Retina (tissue), 1 donor: ENCODE measurements at places on chromosomes 3 and 15.

DNA sequence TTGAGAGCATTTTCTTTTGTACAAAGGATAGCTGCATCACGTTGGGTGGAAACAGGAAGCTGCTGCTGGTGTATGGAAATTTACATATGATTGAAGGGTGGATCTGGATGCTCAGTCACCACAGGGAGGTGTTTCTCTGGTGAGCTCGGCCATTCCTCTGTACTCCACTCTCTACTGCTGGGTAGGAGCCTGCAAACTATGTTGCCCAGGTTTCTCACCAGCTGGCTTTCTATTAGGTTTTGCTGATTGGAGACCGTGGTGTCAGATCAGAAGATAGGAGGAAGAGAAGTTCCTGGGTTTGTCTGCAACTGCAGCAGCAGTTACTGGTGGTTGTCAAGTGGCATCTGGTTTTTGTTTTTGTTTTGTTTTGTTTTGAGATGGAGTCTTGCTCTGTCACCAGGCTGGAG lies 61.7 kb downstream of the TAMM41 start:
- DNase-seq, result no peak

- DNase-seq, result no peak
These were observed 108.5 kb downstream of the PLCL2 start for GRCh38 chr3:16993227-16993626.

DNA sequence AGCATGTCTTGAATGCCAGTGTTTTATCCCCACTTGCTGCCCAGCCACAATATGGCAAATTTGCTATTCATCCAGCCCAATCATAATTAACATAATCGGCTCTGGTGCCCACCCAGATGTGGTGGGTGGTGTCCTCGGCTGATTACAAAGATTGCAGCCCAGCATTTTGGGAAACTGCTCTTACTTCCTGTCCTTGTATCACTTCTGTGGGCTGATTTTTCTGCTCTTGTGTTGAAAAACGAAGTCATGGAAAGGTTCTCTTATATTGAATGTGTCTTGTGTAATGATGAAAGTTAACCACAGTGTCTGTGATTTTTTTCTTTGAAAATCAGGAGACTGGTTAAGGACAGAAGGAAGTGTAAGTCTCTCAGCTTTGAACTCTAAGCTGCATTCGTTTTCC lies 141.7 kb downstream of the CACNA2D3 start:
- no peak for DNase-seq

DNA sequence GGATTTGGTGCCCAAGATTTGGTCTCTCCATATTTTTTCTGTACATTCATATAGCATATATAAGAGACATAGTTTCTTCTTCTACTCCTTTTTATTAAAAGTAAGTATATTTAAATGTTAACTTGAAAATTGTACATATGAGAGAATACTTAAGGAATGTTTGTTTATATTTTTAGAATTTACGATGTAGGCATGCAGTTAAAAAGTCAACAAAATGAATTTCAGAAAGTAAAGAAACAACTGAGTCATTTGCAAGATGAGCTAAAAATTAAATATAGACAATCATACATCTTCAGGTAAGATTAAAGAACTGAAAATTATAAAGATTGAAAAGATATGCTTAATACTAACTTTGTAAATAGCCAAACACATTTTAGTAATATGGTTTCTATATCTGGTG lies 94.2 kb downstream of the LEKR1 start:
- no peak for DNase-seq

- no peak for DNase-seq
These were observed 50.3 kb downstream of the MED12L start for GRCh38 chr3:151135541-151136337.

- DNase-seq, result no peak
These were observed 57.7 kb downstream of the ATP2B2 start for GRCh38 chr3:10447527-10448260.

GRCh38 chr3:72999951-73000350 lies 3.3 kb downstream of the PPP4R2 start:
- DNase-seq, result no peak

DNA sequence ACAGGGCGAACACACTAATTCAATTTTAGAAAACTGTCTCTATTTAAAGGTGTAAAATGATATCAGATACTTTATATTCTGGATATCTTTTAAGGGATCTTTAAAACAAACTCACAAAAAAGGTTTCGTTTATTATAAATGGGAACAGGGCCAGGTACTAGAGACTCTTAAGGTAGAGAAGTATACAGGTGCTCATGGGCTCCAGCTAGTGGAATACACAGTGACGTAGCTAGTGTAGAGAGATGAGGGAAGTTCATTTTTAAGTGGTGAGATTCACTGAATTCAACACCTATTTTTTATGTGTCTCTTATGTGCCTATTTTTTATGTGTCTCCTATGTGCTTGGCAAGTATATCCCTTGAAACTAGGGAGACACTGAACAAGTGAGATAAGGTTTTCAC lies 132.7 kb upstream of the FAM3D start:
- DNase-seq, result no peak

GRCh38 chr3:145698749-145699148 lies 462.2 kb downstream of the PLOD2 start:
- no peak for DNase-seq

DNA sequence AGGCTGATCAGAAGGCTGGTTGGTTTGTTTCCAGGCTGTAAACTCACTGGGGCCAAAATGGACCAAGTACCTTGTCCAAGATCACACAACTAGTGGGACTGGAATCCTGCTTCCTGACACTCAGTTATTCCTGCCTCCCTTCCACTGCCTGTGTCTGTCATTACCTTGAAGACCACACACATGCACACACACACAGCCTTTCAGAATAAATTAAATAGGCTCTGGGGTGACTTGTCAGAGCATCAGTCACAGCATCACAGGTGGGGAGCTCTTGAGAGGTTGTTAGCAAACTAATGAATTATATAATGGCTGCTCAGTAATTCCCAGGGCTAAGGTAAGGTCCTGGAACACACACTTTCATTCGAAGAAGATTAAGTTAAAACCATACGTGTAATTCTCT lies 231.8 kb downstream of the UACA start:
- DNase-seq, result no peak

DNA sequence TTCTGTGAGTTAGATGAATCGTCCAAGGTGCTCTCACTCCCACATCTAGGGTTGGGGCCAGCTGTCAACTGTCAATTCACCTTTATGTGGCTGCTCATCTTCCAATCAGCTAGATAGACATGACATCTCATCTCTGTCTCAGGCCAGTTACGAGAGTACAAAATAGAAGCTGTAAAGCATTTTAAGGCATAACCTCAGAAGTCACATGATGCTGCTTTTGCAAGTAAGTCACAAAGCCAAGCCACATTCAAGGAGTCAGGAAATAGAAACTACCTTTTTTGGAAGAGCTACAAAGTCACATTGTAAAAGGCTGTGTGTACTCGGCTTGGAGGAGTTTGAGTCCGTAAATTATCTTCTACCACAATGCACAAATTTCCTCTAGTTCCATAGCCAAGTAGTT lies 5.1 kb upstream of the CCR1 start:
- no peak for DNase-seq

GRCh38 chr15:67389975-67390374 lies 131.0 kb upstream of the C15orf61 start:
- no peak for DNase-seq

DNA sequence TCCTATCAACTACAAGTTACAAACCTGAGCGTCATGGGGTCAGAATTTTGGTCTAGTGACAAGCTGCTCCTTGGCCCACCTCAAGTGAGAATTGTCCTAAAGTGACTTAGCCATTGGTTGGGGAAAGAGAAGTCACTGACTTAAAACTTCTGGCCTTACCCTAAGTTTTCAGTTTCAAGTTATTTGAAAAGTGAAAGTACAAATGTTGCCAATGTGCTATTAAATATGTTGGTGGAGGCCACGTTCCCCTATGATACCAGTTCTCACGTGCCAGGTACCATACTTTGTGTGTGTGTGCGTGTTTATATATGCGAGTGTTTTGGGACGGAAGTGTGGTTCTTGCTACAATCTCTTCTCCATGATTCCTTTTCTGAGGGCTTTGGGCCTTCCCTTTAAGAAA lies 22.6 kb upstream of the RASGRP1 start:
- DNase-seq, result no peak

DNA sequence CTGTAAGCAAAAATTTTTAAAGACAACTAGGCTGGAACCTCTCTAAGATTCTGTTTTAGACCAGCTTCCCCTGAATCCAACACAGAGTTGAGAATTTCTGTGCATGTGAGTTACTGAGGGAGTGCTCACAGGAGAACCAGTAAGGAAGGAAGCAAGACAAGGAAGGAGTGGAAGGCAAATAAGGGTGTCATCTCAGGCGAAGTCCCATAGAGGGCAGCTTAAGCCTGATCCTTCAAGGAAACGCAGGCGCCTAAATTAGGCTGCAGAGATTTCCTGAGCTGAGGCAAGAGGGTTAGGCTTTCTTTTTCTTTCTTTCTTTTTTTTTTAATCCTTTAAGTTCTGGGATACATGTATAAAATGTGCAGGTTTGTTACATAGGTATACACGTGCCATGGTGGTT lies 36.2 kb upstream of the COL6A6 start:
- peak; percentile 35 for DNase-seq

DNA sequence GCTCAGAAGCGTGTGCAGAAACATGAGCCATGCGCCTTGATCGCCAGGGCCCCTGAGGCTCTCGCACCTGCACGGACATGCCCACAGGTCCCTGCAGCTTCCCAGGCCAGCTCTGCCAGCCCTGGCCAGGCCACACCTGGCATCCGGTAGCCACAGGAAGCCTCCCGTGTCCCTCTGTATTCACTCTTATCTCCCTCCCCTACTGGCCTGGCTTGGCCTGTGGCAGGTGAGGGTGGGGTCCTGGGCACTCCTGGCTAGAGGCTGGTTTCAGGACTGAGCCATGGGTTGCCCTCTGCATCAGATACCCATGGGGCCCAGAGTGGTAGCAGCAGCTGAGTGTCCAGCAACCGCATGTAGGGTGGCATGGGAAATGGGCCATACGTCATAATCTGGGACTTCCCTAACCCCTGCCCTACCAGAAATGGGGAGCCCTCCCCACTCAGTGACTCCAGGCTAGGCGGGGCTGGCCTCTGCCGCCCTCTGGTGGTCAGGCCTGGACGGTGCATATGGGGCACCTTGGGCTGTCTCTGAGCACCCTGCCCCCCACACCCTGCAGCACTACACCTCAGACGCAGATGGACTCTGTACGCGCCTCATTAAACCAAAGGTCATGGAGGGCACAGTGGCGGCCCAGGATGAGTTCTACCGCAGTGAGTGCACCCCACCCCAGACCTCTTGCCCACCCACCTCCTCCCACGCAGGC lies 12.6 kb upstream of the LMAN1L start:
- peak; percentile 61 for DNase-seq

DNA sequence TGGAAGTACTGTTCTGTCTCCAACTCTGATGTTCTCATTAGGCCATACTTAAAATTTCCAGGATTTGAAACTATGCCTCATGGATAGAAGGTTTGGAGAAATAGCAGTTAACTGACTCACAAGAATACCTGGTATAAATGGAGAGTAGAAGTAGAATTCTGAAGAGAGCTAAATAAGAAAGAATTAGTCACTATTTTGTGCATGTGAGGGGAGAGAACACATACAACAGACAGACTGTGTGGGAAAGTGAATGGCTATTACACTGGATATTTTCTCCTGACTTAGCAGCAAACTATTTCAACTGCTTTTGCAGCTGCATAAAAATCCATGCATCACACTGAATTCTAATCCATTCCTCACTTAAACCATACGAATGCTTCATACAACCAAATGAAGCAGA lies 71.3 kb downstream of the C3orf70 start:
- no peak for DNase-seq

- DNase-seq, result no peak
These were observed 4.4 kb upstream of the IDH2 start for GRCh38 chr15:90106522-90107117.

DNA sequence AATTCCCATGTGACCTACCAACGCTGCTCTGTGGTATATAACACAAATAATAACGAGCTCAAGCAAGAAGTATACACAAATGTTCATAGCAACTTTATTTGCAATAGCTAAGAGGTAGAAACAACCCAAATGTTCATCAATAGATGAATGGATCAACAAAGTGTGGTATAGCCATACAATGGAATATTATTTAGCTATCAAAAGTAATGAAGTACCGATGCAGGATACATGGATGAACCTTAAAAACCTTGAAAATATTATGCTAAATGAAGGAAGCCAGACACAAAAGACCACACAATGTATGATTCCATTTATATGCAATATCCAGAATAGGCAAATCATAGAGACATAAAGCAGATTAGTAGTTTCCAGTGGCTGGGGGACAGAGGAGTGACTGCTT lies 15.6 kb upstream of the FEM1B start:
- DNase-seq, result no peak

- no peak for DNase-seq
These were observed 344.7 kb downstream of the NEK10 start for GRCh38 chr3:27024493-27024892.

DNA sequence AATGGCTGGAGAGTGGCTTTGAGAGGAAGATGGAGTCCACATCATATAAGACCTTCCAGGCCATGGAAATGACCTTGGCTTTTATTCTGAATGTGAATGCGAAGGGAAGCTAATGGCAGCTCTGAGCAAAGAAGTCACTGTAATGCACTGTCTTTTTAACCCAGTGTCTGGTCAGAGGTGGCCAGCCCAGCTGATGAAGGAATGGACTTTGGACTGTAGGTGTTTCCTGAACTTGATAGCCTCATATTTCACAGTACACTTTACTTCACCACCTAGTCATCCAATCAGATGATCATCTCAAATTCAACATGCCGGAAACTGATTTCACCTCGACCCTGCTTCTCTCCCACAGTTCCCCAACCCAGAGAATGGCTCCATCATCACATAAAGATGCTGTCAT lies 33.4 kb downstream of the DCLK3 start:
- DNase-seq, result no peak

DNA sequence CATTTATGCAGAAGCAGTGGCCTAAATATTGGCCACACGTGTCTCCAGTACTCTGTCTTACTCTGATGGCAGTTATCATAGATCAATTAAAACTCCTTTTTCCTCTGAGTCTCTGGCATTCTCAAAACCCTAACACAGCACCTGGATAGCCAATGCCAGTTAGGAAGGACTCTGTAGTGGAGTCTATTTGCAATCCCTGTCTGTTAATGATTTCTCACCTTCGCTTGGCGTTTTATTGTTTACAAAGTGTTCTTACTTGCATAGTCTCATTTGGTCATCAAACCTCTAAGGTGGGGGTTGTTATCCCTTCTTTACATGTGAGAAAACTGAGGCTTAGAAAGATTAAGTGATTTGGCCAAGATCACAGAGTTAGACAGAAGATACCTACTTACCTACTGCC lies 258.8 kb downstream of the IL5RA start:
- no peak for DNase-seq

- DNase-seq, result no peak
These were observed 41.5 kb downstream of the WNT7A start for GRCh38 chr3:13838421-13838820.

DNA sequence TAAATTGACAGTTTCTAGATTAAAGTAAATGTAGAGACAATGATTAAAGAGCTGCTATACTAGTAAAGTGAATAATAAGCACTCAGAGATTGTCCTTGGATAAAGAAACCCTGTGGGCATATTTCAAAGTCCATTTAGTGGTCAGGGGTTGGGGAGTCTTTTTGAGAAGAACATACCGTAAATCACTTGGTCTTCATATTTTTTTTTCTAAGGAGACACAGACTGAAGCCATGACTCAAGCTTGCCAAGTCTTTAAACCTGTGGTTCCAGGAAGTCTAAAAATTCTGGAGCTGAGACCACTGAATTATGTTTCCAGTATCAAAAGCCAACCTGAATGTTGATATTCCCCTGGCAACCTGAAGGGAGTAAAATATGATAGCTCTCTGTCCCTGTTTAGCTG lies 171.0 kb downstream of the TPRG1 start:
- DNase-seq, result no peak
